ENCODE measurements at places on chromosomes 3 and 15.

GRCh38 chr3:172044833-172045585 lies 5.6 kb downstream of the FNDC3B start:
- no peak for DNase-seq

DNA sequence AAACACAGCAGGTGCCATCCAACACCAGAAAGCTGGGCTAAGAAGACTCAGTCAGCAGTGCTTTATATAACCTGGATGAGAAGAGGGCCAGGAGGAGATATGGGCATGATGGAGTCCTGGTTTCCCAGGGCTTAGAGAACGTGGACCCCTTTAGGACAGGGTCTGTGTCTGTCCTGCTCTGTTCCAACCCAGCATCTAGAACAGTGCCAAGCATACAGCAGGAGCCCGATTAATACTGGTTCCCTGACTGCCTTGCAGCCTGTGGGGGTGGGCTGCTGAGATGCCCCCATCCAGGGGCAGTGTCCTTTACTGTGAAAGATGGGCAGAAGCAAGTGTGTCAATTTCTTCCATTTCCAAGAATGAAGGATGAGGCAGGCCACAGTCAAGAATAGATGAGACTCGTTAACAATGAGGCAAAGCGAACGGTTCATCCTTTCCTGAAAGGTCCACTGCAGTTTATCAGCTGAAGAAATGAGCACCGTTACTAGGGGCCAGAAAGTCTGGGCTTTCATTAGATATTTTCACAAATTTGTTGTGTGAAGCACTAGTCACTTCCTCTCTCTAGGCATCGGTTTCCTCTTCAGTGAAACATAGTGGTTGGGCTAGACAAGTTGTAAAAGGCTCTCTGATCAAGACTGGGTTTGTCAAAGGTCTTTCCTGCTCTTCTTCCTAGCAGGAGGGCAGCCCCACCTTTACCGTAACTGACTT lies 72.0 kb upstream of the HERC1 start:
- DNase-seq, result no peak

GRCh38 chr3:1734494-1735122 lies 364.1 kb upstream of the CNTN4 start:
- DNase-seq, result no peak

DNA sequence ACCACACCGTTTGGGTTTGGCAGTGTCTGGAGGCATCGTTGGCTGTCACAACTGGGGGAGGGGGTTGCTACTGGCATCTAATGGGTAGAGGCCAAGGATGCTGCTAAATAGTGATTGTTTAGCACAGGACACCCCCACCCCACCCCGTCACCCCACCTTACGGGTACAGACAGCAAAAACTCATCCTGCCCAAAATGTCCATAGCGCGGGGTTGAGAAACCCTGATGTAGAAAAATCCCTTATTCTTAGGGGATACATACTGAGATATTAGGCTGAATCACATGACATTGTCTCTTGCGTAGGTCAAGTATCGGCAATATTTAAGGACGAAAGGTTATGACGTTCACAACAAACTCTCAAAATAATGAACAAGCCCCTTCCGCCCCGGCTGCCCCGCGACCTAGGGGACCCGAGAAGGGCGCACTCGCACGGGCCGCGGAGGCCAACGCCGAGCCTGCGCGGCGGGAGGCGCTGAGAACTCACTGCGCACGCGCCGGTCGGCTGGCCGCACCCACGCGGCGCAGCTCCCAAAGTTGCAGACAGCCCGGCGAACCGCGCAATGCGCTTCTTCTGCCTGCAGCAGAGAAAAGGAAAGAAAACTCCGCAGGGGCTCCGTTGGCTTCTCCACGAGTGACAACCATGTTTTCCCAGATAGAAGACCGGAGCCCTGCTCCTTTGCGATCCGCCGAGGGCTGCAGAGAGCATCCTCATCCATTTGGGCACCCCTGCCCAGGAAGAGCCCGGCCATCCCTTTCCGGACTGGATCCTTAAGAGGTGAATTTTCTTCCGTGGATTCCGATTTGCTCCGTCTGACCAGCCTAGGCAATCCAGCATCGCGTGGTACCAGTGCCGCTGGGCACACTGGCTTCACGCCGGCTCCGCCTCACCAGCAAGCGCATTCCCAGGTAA lies 136.8 kb upstream of the CCDC54 start:
- DNase-seq, result peak; percentile 69

DNA sequence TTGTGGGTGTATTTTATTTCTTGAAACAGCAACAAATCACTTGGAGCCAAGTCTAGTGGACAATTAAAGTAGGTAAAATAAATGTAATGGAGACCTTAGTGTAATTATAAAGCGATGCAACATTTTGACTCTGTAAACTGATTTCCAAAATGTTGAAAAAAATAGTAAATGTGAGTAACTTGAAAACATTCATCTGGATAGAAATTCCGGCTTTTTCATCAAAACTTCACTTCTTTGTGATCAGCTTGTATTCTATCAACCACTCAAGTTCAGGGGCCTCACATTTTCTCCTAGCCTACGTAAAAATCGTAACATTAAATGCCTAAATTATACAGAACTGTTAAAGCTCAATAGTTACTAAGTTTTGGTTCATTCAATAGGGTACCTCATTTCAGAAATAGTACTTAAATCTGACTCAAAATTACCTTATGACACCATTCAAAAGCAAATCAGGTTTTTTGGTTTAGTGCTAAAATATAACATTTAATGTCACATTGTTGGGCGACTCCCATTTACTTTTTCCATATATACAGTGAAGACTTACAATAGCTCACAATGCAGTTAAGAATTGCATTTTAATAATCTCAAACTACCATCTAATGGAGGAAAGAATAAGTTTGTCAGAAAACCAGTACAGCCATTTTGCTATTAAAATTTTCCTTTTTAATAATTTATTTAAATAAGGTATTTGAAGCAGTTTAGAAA lies 12.7 kb downstream of the CCNL1 start:
- no peak for DNase-seq

DNA sequence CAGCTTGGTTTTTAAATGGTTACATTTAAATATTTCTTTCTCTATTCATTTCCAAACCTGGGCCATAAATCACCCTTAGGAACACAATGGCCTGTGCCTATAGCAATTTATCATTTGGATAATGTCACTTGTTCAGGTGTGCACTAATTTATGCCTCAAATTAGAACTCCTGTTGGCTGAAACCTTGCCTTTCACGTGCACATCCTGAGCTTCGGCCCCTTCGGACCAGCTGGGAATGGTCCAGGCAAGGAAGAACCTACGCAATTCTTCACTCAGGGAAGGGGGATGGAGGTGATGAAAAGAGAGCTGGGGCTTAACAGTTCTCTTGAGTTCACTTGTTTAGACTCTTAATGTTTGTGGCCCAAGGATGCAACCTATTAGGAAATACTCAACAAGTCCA lies 324.1 kb upstream of the ICE2 start:
- no peak for DNase-seq

DNA sequence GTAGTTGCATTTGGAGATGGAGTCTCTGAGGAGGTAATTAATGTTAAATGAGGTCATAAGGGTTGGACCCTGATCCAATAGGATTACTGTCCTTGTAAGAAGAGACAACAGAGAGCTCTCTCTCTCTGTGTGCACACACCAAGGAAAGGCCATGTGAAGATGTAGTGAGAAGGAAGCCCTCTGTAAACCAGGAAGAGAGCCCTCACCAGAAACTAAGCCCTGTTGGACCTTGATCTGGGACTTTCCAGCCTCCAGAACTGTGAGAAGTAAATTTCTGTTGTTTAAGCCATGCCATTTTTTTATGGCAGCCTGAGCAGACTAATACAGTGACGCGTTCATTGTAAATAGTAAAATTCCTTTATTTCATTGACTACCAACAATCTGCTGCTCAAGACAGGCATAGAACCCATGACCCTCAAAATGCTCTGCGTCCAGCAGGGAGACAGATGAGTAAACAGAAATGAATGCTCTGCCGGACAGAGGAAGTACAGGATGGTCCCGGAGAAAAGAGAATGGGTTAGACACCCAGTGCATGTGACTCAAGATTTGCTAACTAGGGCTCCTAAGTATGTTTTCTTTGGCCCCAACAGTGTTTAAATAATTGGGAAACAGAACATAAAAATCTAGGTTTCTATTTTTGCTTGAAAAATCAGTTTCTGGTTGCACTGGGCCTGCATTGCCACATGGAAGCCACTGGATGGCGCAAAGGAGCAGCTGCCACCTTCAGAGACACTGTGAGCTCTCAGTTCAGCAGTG lies 37.9 kb upstream of the TNFAIP8L3 start:
- peak; percentile 37 for DNase-seq

GRCh38 chr3:147758771-147759170 lies 349.6 kb downstream of the ZIC1 start:
- no peak for DNase-seq

DNA sequence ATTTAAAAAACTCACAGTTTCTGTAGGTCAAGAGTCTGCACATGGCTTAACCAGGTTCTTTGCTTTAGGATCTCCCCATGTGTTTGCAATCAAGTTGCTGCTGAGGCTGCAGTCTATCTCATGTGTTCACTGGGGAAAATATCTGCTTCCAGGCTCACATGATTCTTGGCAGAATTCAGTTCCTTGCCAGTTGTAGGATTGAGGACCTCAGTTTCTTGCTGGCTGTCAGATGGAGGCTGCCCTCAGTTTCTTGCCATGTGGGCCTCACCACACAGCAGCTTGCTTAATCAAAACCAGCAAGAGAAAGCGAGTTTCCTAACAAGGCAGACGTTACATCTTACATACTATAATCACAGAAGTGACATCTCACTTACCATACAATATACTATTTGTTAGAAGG lies 10.0 kb upstream of the TBC1D5 start:
- DNase-seq, result no peak

- no peak for DNase-seq
Measured at GRCh38 chr3:39383045-39383880, at the start of gene SLC25A38. Gene SLC25A38 (plus strand): TSS chr3:39383370. CDS start chr3:39383725, 355 bp downstream.

- no peak for DNase-seq
Measured at GRCh38 chr15:52220937-52221660, 29.9 kb upstream of the GNB5 start.
